ENCODE measurements at places on chromosomes 6 and 20. TPM values are rescaled to one million over a fixed set of nuclear protein-coding genes. Genes with fewer than 3 reads are reported as not detected.

The BTNL2 gene
- total RNA-seq: not detected

The SLC24A3 gene
- 0.09 TPM for total RNA-seq

The WFDC10B gene
- total RNA-seq: not detected

The COL19A1 gene
- not detected for total RNA-seq

The ANKRD66 gene
- total RNA-seq: not detected

The PKIB gene
- 4.1 TPM for total RNA-seq

The SIRPD gene
- not detected for total RNA-seq

The TNFAIP3 gene
- total RNA-seq: 10.4 TPM

The PPIL4 gene
- total RNA-seq: 16.4 TPM

The ULBP3 gene
- 14.7 TPM for total RNA-seq

The NAPB gene
- 4.9 TPM for total RNA-seq

The DSP gene
- 585 TPM for total RNA-seq

The CST7 gene
- total RNA-seq: not detected

The TMEM181 gene
- 13.4 TPM for total RNA-seq

The ABHD16B gene
- total RNA-seq: not detected

The MUC22 gene
- not detected for total RNA-seq

The MAFB gene
- 4.8 TPM for total RNA-seq

The OTOR gene
- total RNA-seq: not detected
